H1 (cell line): ENCODE measurements at places on chromosomes 5 and 9. TPM values are rescaled to one million over a fixed set of nuclear protein-coding genes. Genes with fewer than 3 reads are reported as not detected.

DNA sequence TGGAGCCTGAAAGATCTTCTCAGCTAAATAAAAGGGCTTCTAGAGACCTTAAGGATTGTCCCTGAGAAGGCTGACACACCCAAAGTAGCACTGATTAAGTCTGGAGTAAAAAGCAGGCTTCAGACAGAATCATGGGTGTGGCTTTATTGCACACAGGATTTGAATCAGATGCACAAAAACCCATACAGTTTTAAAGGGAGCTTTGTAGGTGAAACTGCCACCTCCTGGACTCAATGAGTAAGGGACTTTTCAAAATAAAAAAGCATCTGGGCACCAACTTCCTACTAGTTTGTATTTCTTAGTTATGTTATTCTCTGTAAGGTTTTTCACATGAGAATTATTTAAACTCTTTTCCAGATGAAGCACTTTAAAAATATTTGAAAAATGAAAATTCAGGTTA lies 129.4 kb downstream of the EDIL3 start:
- no peaks in the 10 kb centered on the region; the same call in 1 of the 2 replicates for H3K36me3 ChIP-seq
- H3K4me3 ChIP-seq = no peak overlapping the region
- H3K27ac ChIP-seq = no peak overlapping the region
- no peak for DNase-seq

GRCh38 chr5:88419931-88420330 lies 151.3 kb upstream of the TMEM161B start:
- DNase-seq = no peak
- H3K36me3 ChIP-seq = no peaks in the 10 kb centered on the region
- H3K27ac ChIP-seq = no peak overlapping the region
- H3K4me1 ChIP-seq = no peaks in the 10 kb centered on the region
- H3K27me3 ChIP-seq = no peaks in the 10 kb centered on the region

C5orf58 gene
- 1.4 and 1.6 TPM in 2 replicates for total RNA-seq

CD72 gene
- total RNA-seq = 4.0 and 4.5 TPM in 2 replicates

- peaks cover 36% of the 10 kb centered on the region for H3K36me3 ChIP-seq
- DNase-seq = no peak
- H3K4me3 ChIP-seq = peak overlapping the region; percentile 100
- peak overlapping the region; percentile 92; the same call in 1 of the 2 replicates for H3K27ac ChIP-seq
- H3K27me3 ChIP-seq = no peaks in the 10 kb centered on the region
- H3K4me1 ChIP-seq = peaks cover 7% of the 10 kb centered on the region
These were observed 1.1 kb downstream of the RPS23 start for GRCh38 chr5:82276800-82277612.

- no peak for DNase-seq
- no peaks in the 10 kb centered on the region for H3K27me3 ChIP-seq
These were observed 47.9 kb downstream of the MAMDC2 start for GRCh38 chr9:70091572-70091971.

DNA sequence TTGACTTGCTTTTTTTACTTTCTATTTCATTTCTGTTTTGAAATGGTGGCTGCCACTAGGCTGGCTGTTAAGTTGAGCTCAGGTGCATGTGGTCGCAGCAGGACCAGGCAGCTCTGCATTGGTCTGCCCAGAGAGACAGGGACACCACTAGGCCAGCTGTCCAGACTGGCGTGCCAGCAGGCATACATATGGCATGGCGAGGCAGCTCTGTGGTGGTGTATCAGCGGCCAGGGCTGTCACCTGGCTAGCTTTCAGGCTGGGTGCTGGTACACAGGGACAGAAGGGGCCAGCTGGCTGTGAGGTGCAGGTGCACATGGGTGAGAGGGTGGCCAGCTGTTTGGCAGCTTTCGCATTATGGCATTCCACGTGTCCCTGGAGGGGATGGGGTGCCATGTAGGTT lies 654.0 kb upstream of the ACO1 start:
- DNase-seq = no peak
- H3K4me3 ChIP-seq = no peak overlapping the region
- H3K4me1 ChIP-seq = no peaks in the 10 kb centered on the region
- no peaks in the 10 kb centered on the region for H3K27me3 ChIP-seq
- H3K27ac ChIP-seq = no peak overlapping the region
- no peaks in the 10 kb centered on the region for H3K36me3 ChIP-seq

PPP1R26 gene
- 32.7 and 35.9 TPM in 2 replicates for total RNA-seq

- no peak overlapping the region for H3K4me3 ChIP-seq
- H3K4me1 ChIP-seq = no peaks in the 10 kb centered on the region
- H3K27ac ChIP-seq = no peak overlapping the region
- no peaks in the 10 kb centered on the region for H3K27me3 ChIP-seq
These were observed 900 bp upstream of the HAVCR2 start for GRCh38 chr5:157109744-157110143.

GRCh38 chr5:102946971-102947370 lies 173.0 kb downstream of the GIN1 start:
- H3K36me3 ChIP-seq = no peaks in the 10 kb centered on the region
- no peak for DNase-seq
- no peak overlapping the region for H3K27ac ChIP-seq
- no peak overlapping the region for H3K4me3 ChIP-seq
- H3K4me1 ChIP-seq = no peaks in the 10 kb centered on the region
- H3K27me3 ChIP-seq = no peaks in the 10 kb centered on the region

PAPPA gene
- 0.63 and 1.2 TPM in 2 replicates for total RNA-seq
